CD4-positive, alpha-beta T cell treated with Interleukin-15 for 4 hours (primary cell): ENCODE measurements at places on chromosomes 1 and 21.

DNA sequence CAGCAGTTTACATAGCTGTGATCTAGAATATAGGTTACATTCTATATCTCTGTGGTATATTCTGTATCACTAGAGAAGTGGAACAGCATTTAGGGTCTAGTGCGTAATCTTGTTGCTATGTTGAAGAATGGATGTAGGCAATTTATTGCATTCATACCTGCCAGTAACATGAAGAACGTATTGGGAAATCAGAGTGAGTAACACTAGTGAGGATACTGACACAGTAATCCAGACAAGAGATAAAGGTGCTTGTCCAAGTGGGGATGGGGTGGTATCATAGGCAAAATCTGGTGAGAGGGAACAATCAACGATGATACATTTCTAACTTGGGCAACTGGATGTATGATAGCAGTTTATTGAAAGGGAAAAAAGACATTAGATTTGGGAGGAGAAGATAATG lies 9.8 kb downstream of the PPP2R5A start:
- no peak for DNase-seq

- DNase-seq = no peak
Measured at GRCh38 chr1:237133921-237134320, 91.9 kb downstream of the RYR2 start.

GRCh38 chr1:58583496-58583895 lies 6.4 kb upstream of the TACSTD2 start:
- no peak for DNase-seq

DNA sequence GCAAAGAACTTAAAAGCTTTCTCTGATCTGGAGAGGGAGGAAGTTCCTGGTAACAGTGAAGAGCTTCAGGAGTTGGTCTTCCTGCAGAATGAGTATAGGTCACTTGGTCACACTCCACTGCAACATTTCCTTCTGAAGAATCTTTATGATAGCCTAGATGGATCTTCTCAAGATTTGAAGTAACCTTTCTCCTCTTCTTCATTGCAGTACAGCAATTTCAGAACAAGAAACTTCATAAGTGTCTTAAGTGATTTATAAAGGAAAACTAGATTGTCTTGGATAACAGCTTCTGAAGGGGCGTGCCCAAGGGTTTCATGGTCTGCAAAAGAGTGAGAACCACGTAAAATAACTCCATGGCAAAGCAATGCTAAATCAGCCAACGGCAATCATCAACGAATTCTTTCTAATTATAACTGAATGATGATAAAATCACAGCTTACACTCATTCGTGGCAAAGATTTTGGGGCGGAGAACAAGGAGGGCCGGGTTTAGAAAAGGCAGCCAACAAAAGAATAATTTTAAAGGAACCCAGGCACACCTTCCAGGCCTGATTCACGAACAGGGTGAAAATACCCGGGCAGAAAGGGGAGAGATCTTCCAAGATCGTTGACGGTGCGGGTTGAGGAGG lies 53.9 kb upstream of the ASPM start:
- DNase-seq = peak; percentile 36

DNA sequence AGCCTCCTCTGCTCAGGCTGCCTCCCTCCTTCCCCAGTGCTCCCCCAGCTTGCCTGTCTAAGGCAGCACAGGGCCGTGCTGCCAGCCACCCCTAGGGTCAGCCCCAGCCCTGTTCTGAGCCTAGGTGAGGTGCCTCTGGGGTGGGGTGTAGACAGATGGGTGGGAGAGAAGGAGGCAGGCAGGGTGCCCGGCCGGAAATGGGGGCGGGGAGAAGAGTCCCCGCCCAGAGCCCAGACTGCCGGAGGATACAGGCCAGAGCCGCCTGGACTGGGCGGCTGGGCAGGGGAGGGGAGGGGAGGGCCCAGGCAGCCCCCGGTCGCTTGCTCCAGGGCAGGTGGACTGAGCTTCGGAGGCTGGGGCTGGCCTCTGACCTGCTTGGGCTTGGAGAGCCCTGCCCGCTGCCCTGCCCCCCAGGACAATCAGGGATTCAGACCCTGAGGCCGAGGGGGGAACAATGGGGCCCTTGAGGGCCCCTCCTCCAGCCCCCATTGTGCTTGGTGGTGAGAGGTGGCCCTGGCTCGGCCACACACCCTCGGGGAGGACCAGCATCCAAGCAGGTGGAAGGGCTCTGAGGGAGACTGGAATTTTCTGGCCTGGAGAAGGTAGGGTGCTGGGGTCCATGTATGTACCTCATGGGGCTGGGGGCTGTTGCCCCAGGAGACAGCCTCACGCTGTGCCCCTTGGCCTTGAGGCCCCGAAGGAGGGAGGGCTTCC lies at the start of gene GJC2:
TSS of gene GJC2 (plus strand) at position 525 of the 714 bp plus-strand sequence. CDS start 7,829 bp downstream, outside the sequence.
- DNase-seq = no peak

DNA sequence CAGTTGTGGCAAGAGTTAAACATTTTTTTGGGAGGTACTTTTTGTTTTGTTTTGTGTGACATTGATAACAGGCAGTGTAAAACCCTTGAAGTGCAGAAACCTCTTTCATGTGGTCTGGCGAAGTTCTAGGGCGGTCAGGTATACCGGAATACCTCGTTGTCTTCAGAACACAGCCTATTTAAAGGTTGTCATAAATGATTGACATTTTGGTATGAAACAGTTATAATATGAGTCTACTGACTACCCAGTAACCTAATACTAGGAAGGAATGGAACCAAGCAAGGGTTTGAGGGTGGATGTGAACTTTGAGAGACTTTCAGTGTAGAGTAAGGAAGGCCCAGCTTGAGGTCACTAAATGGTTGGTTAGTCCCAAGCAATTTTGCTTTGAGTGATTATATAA lies 40.5 kb downstream of the PATJ start:
- DNase-seq = peak; percentile 81

GRCh38 chr21:42513151-42513984 lies at the start of gene SLC37A1:
Gene SLC37A1, plus strand, starts transcription at chr21:42513852. Its CDS starts 4,603 bp downstream, at chr21:42518455.
- DNase-seq = peak; percentile 12

GRCh38 chr21:29208682-29209059 lies 78.2 kb downstream of the MAP3K7CL start:
- DNase-seq = no peak

DNA sequence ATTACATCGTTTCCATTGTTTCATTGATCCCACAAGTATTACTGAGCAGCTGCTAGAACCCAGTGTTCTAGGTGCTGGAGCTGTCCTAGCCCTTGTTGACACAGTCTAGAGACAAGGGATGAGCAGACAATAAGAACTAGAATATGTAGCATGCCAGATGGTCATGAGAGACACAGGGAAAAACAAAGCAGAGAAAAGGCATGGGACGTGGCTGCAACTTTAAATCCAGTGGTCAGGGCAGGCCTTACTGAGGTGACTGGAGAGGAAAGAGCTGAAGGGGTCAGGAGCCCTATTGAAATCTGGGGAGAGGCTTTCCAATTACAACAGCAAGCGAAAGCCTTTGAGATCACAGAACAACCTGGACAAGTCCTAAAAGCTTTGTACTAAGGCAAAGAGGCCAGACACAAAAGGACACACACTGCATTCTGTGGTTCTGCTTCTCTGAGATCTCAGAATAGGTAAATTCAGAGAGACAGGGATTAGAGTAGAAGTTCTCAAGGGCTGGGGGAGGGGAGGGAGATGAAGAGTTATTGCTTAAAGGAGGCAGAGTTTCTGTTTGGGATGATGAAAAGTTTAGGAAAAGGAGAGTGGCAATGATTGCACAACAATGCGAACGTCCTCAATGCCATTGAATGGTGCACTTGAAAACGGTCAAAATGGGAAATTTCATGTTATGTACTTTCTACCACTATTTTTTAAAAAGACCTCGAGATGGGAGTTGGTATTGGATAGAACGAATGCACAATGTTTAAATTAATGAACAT lies 467.4 kb upstream of the VAMP3 start:
- no peak for DNase-seq

DNA sequence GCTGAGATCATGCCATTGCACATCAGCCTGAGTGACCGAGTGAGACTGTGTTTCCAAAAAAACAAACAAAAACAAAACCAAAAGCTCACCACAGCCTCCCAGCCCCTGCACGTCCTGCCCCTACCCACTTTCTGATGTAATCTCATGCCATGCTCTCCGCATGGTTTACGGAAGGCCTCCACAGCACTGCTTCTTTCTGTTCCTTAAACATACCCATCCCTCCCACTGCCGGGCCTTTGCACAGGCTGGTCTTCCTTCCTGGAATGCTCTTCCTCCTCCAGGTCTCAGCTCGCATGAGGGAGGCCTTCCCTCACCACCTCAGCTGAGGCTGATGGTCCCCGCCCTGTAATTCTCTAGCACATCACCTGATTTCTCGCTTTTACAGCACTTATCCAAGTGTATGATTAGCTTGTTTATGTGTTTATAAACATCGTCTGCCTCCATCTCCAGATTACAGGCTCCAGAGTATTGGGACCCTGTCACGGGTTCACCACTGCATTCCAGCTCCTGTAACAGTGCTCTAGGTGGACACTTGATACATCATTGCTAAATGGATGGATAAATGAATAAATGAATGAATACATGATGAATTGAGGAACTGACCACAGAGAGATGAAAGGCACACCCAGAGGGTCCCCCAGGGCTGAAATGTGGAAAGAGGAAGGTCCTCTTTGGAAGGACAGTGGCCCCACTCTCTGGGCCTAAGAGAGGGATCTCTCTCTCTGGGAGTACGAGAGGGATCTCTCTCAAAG lies 22.1 kb downstream of the TCEA3 start:
- DNase-seq = no peak

DNA sequence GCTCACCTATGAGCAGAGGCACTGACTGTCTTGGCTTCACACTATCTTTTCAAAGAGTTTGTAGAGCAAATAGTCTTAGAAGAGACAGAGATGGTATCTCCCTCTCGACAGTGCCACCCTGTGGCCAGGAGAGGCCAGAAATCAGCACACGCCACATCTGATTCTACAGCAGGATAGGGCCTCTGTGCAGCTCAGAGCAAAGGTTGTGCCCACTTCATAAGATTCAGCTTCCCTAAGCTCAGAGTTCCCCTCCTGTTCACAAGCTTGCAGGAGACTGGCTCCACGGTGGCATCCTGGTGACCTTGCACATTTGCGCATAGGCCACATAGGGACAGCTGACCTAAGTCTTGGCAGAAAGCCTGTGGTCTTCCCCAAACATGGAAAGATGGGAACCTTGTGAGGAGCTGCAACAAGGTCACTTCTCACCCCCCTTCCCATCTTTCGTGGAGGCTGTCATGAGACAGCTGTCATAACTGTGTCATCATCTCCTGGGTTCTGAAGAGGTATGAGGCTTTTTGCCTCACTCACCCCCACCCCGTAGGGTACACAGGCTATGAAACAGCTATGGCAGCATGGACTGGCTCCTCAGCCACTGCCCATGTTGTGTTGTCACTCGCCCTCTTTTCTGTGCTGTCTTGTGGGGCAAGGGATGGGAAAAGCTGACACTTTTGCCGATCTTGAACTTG lies 3.0 kb downstream of the ITLN2 start:
- DNase-seq = peak; percentile 71

GRCh38 chr21:41864311-41865001 lies 14.7 kb downstream of the PRDM15 start:
- DNase-seq = no peak

DNA sequence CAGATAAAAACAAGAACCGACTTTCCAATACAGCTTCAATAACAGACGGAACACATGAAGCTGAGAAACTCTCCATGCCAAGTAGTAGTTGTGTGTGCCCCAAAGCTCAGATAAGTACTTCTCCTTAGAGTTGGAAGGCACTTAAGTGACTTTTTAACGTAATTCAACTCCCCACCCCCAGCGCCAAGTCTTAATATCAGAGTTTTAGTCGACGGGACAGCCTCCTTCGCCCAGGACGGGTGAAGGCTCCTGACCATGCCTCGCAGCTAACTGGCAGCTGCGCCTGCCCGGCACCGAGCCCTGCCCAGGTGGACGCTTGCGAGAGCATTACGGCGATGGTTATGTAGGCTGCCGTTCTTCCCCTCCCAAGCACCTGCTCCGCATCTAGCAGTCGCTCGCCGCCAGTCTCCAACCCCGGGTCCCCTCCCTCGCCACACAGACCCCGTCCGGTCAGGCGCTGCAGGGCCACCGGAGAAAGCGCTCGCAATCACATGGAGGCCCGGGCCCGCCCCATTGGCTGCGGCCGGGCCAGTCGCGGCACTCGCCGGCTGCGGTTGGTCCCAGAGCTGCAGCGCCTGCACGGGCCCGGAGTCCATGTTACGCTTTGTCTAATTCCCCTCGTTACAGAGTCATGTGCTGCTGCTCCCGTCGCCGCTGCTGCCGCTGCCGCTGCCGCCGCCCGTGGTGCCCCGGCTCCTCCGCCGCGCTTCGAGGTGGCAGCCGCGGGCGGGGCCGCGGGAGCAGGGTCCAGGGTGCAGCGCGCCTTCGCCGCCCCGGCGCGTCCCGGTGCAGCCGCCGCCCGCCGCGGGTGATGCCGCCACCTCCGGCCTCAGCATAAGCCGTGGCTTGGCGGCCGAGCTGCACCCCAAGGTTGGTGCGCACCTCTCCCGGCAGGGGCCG lies at the start of gene LRRC8D:
TSS of gene LRRC8D (plus strand) at position 611 of the 900 bp plus-strand sequence. CDS start 112,037 bp downstream, outside the sequence.
- DNase-seq = peak; percentile 58

DNA sequence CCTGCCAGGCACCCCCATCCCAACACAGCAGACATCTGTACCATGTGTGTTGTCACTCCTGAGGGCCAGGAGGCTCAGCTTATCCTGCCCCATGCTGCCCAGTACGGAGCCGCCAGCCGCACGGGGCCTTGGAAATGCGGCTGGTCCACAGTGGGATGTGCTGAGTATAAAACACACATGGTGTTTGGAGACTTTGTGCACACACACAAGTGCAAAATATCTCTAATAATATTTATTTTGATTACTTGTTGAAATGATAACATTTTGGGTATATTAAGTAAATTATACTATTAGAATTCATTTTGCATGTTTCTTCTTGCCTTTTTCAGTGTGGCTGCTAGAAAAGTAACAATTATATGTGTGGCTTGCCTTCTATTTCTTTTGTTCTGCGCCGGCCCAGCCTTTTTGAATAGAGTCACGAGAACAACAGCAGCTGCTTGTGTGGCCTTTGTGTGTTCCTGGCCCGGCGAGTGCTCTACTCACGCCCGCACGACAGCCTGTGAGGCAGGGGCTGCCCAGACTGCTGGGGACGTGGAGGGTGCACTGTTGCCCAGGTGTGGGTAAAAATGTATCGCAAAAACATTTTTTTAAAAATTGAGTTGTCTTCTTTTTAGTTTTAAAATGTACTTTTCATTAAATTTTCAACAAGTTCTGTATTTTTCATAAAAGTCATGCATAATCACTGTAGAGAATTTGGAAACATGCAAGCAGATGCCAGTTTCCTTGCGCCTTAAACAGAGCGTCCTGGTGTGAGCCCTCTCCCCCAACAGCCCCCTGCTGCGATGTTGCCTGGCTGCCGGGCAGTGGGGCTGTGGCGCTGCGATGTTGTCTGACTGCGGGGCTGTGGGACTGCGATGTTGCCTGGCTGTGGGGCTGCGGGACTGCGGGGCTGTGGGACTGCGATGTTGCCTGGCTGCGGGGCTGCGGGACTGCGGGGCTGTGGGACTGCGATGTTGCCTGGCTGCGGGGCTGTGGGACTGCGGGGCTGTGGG lies 35.5 kb downstream of the COQ8A start:
- DNase-seq = no peak

GRCh38 chr1:244881552-244882280 lies 17.4 kb upstream of the HNRNPU start:
- DNase-seq = no peak

- no peak for DNase-seq
Measured at GRCh38 chr1:67802565-67802964, 30.7 kb downstream of the GNG12 start.

GRCh38 chr1:161119092-161119903 lies 1.4 kb downstream of the NIT1 start:
- DNase-seq = peak; percentile 71
